ENCODE measurements at places on chromosomes 3 and 15.

- no peak for DNase-seq
Measured at GRCh38 chr3:11603628-11604027, 40.1 kb downstream of the VGLL4 start.

DNA sequence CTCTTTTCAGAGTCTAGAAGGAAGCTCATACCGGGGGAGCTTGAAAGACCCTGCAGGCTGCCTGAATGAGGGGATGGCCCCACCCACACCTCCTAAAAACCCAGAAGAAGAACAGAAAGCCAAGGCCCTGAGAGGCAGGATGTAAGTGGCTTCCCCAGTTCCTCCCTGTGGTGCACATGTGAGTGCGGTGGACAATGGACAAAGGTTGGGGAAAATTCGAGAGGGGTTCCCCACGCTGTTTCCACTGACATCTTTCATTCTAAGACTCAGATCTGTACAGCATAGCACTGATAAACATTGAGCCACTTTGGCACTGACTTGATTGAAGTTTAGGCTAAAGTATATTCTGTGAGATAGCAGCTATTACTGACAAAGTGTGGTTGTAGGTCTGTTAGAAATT lies 79.5 kb upstream of the UMPS start:
- DNase-seq: no peak

GRCh38 chr3:120102232-120102631 lies 8.0 kb upstream of the GSK3B start:
- DNase-seq: no peak

DNA sequence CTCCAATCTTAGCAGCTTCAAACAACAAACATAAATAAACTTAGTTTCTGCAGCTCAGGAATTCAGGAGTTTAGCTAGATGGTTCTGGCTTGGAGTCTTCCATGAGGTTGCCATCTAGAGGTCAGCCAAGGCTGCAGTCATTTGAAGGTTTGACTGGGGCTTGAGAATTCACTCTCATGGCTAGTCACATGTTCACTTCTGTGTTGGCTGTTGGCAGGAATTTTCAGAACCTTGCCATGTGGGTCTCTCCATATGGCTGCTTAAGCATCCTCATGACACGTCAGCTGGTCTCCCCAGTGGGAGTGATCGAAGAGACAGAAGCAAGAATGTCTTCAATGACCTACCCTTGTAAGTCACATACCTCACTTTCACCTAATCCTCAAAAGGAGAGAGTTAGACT lies 269.2 kb upstream of the CNTN3 start:
- DNase-seq: no peak

DNA sequence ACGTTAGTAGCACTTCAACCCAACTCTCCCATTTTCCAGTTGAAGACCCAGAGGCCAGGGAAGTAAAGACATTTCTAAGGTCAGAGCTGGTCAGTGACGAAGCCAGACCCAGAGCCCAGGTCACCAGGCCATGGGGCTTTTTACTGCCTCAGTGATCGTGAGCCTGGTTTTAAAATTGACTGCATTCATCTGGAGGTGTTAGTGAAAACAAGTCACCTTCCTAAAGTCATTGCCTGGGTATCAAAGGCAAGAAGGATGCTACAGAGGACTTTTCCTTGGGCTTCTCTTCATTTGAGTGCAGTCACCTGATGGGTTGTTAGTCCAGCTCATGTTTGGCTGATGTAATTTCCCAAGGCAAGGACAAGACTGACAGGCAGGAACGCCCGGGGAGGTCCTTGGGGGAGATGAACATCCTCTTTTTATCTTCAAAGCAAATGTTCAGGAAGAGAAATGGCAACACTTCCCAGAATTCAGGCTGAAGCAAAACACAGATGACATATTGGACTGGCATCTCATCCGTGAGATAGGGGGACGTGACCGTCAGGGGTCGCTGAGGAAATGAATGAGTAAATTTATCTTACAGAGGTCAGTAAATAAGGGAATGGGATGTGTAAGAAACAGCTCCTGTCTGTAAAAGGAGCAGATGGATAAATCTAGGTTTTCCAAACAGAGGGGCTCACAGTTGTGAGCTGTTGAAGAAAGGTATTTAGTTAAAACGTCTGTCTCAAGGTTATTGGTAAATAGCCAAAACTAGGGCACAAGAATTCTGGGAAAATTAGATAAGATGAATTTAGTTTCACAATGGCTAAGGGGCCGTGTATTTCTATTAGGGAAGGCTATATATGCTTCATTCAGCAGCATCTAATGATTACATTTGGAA lies 201.2 kb downstream of the OPA1 start:
- DNase-seq: no peak

DNA sequence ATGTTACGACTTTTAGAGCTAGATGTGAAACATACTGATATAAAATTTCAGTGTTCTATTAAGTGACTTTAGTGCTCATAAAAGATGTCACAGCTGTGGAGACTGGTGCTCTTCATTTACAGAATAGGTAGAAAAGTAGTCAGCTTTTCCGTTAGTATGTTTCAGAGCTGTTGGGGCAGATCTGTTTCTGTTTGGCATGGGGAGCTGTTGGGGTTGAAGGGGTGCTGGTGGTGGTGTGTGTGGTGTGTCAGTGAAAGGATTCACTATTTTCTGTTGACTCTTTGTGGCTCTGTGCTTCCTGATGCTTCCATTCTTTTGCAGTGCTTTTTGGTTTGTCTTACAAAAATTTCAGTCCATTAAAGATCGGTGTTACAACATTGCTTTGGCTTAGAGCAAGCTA lies 3.2 kb downstream of the UBE2E2 start:
- no peak for DNase-seq

GRCh38 chr3:4341336-4341675 lies 38.1 kb downstream of the SETMAR start:
- DNase-seq: no peak

GRCh38 chr15:57566834-57567233 lies 24.9 kb upstream of the MYZAP start:
- no peak for DNase-seq

GRCh38 chr15:98226149-98226548 lies 265.6 kb downstream of the ARRDC4 start:
- no peak for DNase-seq

- DNase-seq: no peak
Measured at GRCh38 chr3:25410703-25411102, 17.4 kb upstream of the RARB start.

DNA sequence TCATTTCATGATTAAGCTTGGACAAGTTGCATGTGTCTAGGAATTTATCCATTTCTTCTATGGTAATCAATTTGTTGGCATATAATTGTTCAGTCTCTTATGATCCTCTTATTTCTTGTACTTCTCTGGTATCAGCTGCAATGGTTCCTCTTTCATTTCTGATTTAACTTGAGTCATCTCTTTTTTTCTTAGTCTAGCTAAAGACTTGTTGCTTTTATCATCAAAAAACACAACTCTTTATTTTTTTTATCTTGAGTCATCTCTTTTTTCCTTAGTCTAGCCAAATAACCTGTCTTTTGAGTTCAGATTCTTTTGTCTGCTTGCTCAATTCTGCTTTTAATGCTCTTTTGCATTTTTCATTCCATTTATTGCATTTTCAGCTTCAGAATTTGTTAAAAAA lies 37.3 kb downstream of the UBE3A start:
- no peak for DNase-seq

- DNase-seq: no peak
Measured at GRCh38 chr15:32855942-32856341, 138.1 kb downstream of the GREM1 start.

GRCh38 chr3:14410503-14411165 lies 8.2 kb downstream of the SLC6A6 start:
- no peak for DNase-seq

GRCh38 chr3:127288921-127289705 lies 1.3 kb upstream of the PRR20G start:
- DNase-seq: no peak

DNA sequence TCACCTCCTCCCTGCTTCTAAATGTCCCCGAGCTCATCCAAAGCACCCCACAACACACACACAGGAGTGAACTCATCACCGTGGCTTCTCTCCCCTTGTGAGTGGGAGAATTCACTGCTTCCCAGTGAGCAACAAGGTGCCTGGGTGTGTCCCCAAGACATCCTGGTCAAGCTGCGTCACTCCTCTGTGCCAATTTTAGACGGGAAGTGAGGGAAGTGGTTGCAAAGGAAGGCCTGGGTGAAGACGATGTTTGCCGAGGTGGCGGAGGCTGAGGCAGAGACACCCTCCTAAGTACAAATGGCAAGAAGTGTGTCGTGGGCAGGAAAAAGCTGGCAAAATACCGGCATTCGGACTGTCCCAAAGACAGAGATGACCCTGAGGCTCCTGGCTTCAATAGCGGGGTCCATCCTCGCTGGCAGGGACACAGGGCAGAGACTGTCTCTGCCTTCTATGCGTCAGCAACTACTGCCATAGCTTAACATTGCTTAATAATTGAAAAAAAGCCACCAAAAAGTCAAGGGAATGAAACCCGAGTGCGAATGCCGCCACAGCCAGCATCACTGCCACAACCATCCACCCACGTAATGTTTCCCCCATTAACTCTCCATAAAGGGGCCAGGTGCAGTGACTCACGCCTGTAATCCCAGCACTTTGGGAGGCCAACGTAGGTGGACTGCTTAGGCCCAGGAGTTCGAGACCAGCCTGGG lies 72.8 kb downstream of the VGLL4 start:
- DNase-seq: no peak

- DNase-seq: no peak
Measured at GRCh38 chr3:131350506-131350905, 31.1 kb upstream of the NUDT16 start.

DNA sequence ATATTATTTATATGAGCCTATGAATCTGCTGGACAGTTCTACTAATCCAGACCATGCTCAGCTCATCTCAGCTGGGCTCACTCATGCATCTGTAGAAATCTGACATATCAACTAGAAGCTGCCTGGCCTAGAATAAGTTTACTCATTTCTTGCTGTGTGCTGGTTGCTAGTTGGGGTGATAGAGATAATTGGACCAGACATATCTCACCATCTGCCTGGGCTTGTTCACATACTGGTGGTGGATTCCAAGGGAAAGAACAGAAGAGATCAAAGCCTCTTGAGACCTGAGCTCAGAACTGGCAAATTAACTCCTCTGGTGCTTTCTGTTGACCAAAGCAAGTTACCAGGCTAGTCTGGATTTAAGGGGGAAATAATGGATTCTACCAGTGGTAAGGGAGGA lies 109.1 kb downstream of the NSUN3 start:
- DNase-seq: no peak

GRCh38 chr3:137012097-137012501 lies 54.3 kb downstream of the IL20RB start:
- DNase-seq: no peak

- peak; percentile 27 for DNase-seq
Measured at GRCh38 chr15:45573961-45574629, 13.1 kb upstream of the BLOC1S6 start.

GRCh38 chr3:30795176-30795575 lies 99.3 kb downstream of the GADL1 start:
- no peak for DNase-seq

DNA sequence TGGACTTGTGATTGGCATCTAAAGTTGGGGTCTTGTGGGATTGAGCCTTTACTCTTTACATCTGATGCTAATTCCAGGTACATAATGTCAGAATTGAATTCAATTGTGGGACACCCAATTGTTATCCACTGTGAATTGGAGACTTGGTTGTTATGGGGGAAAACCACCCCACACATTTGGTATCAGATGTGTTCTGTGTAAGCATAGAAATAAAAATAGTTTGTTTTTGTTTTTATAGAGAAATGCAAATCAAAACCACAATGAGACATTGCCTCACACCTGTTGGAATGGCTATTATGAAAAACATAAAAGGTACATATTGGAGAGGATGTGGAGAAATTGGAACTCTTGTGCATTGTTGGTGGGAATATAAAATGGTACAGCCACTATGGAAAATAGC lies 58.5 kb downstream of the CPA3 start:
- no peak for DNase-seq

DNA sequence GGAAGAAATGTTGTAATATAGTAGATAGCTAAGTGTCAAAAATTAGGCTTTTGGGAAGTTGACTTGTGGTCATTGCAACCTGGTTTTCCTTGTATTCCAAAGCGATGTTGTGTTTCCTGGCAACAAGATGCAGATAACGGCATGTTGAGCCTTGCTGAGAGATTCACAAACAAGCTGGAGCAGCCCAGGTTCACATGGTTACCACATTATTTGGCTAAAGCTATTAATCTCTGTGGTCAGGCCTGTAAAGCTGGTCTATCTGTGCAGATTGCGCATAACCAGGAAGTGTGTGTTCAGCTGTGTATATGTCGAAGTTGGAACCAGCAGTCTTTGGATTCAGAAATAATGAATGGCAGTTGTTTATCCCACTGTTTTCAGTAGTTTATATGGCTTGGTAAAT lies 6.6 kb downstream of the TIPARP start:
- DNase-seq: peak; percentile 31

GRCh38 chr3:53122933-53123305 lies 7.3 kb downstream of the RFT1 start:
- no peak for DNase-seq

- DNase-seq: no peak
Measured at GRCh38 chr3:16406166-16406565, 107.3 kb downstream of the RFTN1 start.

DNA sequence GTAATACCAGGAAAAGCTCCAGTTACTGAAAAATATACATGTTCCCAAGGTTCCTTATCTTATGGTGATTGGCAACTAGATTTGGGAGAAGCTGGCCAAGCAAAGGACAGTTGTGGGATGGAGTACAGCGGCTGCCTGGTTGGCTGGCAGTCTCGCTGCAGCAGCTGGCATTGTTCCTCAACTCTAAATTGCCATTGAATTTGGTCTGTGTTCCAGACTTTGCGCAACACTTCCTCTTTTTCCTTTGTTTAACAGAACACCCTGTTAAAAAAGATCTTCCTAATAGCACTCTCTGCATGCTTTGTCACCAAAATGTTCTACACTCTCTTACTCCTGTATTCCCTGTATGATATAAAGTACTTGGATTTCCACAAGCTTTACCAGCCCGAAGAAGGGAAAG lies 420.6 kb upstream of the RBMS3 start:
- DNase-seq: no peak

DNA sequence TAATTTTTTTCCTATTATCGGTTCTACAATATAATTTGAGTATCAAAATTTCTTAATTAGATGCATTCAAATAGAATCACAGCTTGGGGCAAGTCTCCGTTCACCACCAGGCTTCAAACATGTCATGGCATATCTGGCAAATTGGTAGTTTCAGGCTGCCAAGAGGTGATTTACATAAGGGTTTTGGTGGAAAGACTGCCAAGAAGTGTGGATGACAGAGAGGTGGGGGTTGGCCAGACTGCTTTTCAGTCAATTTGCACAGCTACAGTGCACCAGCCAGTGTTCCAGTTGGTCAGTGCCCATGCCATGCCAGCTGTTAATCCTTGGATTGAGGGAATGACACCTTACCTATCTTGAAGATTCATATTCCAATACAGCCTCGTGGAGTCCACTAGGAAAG lies 8.4 kb upstream of the GSK3B start:
- DNase-seq: no peak

- DNase-seq: no peak
Measured at GRCh38 chr3:16658004-16658924, 53.0 kb upstream of the DAZL start.

GRCh38 chr3:30324587-30324986 lies 281.8 kb upstream of the TGFBR2 start:
- no peak for DNase-seq

- DNase-seq: no peak
Measured at GRCh38 chr3:192033246-192033645, 572.3 kb downstream of the PYDC2 start.
